ENCODE measurements at places on chromosomes 4 and X.

- no peak for DNase-seq
These were observed 144.6 kb upstream of the IGFBP7 start for GRCh38 chr4:57254754-57255153.

- no peak for DNase-seq
These were observed 904.8 kb downstream of the PDHA2 start for GRCh38 chr4:96744676-96745075.

DNA sequence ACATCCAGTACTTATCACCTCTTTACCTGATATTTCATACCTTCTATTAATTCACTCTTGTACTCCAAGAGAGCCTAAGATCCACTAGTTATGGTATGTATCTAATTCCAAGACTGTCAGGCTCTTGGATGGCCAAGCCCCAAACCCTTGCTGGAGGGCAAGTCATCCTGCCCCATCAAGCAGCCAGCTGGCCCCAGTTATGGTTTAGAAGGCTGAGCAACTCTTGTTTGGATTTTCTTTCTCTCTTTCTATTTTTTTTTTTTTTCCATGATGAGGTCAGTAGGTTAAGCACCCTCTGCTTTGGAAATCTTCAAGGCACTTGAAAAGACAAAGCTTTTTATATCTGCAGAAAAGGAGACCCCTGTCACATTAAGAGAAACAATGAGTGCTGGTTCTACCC lies 10.9 kb upstream of the FGF16 start:
- no peak for DNase-seq

DNA sequence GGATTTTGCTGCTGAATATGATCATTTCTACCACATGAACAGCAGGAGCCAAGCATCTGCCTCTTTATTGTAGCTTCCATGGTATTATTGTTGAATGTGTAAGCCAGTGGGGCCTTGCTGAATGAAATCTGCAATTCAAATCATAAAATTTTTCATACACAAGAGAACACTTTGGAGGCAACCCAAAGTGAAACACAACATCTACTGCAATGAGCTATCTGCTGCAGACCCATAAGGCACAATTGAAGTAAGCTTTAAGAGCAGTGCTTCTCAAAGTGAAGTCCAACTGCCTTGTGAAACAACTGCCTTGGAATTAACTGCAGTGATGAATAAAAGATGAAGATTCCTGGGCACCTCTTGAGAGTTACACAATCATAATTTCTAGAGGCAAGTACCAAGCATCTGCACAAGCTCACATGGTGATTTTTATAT lies 626.3 kb upstream of the INTU start:
- DNase-seq = no peak

DNA sequence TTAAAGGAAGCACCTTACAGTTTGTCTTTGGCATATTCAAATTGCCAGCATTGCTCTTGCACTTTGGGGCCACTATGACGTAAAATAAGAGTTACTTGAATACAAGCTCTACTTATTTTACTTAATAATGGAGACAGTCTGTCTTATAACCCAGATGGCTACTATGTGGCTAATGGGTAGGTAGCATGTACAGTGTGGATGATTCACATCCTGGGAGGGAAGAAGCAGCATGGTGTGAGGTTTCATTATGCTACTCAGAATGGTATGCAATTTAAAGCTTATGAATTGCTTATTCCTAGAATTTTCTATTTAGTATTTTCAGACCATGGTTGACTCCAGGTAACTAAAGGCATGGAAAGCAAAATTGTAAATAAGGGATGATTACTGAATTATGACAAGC lies 761.8 kb upstream of the ATOH1 start:
- no peak for DNase-seq

DNA sequence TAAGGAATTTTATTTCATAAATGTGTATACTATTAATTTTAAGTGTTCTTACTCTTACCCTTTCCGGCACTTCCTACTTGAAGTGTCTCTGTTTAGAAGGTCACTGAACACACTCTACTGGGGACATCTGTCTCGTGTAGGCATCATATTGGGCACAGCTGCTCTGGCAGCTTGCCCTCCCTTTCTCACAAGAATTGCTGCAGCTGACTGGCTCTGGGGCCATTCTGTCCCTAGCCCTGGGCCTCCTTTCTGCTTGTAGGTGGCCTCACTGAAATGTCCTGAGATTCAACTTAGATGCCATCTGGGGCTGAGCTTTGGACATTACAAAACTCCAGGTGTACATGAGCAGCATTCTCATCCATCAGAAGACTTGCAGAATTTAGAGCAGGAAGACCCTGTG lies 49.6 kb downstream of the SMAD1 start:
- no peak for DNase-seq
